ENCODE measurements at places on chromosomes 6 and 20.

DNA sequence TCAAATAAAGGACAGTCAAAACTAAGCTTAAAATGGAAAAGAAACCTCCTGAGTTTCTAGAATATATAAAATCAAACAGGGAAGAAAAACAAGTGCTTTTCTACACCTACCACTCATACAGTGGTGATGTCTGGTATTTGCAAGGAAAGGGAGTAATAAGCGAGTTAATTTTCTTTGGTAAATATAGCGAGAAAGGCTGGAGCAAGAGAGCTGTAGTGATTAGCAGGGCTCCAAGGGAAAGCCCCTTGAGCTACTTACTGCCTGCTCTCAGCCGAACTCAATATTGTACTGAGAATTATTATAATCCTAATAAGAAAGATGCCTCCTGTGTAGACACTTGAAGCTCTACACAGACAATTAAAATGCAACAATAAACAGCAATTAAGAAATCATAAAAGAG lies 296.3 kb downstream of the LAMA2 start:
- peak; percentile 23 for DNase-seq

DNA sequence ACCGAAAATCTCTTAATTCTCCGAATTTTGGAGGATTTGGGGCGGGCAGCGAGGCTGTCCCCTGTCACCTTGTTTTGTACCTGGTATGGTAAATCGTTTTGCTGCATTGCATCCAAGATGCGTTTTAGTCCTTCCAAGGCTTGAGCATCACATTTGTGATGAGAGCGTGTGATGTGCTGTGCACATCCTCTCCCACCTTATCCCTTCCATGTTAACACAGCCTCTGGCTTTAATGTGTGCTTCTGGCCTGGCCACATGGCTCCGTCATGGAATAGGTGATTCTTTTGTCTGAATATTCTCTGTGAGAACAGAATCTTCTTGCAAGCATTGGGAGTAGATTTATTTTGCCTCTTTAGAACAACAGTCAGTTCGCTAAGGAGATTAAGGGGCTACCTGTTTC lies 763 bp downstream of the TMEM14A start:
- DNase-seq, result no peak

- no peak for DNase-seq
Measured at GRCh38 chr6:49300443-49300842, 162.6 kb downstream of the MMUT start.

GRCh38 chr20:11511821-11512220 lies 405.9 kb upstream of the BTBD3 start:
- peak; percentile 63 for DNase-seq

DNA sequence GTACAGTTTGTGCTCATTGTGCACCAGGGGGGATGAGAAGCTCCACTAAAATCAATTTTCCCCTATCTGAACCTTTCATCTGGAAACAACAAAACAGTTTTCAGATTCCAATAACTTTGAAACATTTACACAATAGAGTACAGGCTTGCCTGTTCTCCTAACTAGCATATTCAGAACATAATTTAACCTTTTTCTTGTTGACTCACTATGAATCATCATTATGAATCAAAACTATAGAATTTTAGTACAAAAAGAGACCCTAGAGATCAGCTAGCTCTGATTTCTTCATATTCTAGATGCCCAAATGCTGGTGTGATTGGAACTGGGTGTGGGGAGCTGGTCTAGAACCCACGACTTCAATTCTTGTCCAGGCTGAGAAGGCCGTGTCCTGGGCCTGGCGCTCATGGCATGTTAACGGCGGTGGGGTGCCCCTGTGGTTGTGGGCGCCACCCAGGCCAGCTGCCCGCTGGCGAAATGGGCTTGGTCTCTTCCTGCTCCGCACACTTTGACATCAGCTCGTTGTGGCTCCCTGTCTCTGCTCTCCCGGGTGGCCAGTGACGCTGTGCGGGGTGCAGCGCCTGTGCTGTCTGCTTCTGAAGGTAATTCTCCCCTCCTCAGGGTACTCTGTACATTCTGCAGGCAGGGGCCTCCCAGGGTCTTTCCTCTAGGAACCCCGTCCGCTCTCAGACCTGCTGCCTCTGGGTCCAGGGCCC lies 29.9 kb upstream of the AGPAT4 start:
- no peak for DNase-seq

GRCh38 chr20:35616465-35617396 lies 1.1 kb downstream of the SPAG4 start:
- DNase-seq, result peak; percentile 74

GRCh38 chr6:144304223-144304848 lies 19.2 kb downstream of the UTRN start:
- DNase-seq, result no peak

- DNase-seq, result no peak
Measured at GRCh38 chr6:118467181-118467580, 80.9 kb upstream of the PLN start.

- no peak for DNase-seq
Measured at GRCh38 chr6:163670336-163670735, 255.8 kb downstream of the QKI start.

DNA sequence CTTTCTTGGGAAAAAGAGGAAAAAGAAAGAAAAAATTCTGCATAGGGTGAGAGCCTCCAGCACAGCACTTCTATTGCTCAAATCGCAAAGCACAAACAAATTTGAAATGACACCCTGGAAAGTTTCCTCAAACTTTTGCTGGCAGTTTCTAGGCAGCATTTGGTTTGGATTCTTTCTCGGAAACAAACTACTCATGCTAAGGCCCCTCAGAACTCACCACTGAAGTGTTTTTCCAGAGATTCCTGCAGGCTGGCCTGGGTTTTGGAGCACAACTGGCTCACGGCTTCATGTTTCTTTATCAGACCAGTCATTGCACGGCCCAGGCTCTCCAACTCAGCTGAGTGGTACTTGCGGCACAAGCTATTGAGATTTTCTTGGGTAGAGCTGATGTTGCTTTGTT lies 237.8 kb downstream of the SYNE1 start:
- no peak for DNase-seq

All from NCI-H1417 (cell line).